ENCODE measurements at places on chromosomes 3 and 15. TPM values are rescaled to one million over a fixed set of nuclear protein-coding genes. Genes with fewer than 3 reads are reported as not detected.

POLQ gene
- 0.90 TPM for total RNA-seq

UROC1 gene
- total RNA-seq = 0.08 TPM

CLDN1 gene
- 0.39 TPM for total RNA-seq

SEC62 gene
- 61.5 TPM for total RNA-seq

TTC21A gene
- total RNA-seq = 0.64 TPM

All from psoas muscle (tissue), 8 donors.